ENCODE measurements at places on chromosomes 5 and 9. TPM values are rescaled to one million over a fixed set of nuclear protein-coding genes. Genes with fewer than 3 reads are reported as not detected.

DNA sequence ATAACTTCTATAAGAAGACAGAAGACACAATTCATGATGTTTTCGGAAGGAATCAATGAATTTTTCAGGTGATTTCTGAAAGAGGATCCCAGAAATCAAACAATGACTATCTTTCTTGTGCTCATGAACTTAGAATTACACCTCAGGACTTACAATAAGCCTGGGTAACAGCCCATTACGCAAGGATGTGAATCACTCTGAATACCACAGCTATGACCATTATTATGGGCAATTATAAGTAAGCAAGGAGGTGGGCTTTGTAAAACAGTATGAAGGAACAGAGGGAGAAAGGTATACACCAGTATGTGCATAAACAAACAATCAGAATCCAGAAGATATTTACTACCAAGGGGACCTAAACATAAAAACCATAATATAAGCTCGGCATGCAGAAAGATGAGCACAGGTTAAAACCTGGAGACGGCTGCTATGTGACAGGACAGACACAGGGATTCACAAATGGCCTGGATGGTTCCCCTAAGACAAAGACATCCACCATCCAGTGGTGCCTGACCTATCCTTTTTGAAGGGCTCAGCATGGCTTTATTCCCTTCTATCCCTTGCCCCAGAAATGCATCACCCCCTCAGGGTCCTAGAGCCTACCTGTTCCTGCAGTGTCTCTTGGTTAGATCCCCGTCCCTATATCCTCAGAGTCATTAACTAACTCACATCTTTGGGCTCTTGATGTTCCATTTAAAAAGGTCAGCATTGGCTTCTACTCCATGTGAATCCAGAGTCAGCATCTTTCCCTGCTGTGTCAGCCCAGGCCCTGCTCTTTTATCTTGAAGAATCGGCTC lies 21.8 kb upstream of the PPP2CA start:
- DNase-seq, result no peak

DNA sequence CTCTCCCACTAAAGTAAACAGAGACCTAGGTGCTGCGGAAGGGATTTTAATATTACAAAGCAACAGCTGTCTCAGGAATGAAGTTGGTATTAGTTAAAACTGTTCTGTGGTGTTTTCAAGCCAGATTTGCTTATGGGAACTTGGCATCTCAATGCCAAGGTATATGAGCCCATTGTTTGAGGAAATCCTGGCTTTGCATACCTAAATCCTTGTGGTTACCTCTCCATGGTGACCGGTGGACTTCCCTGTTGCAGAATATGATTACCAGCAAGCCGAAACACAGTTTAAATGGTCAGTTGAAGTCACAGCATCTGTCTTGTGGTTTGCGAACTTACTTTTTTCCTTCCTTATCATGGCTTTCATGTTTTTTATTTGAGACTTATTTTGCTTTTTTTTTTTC lies 62.3 kb upstream of the TXNDC8 start:
- no peak for DNase-seq

PNPLA7 gene
- polyA plus RNA-seq, result 3.9 TPM

SHLD3 gene
- polyA plus RNA-seq, result not detected

SLC46A2 gene
- not detected for polyA plus RNA-seq

GRCh38 chr5:83724935-83725334 lies 4.3 kb upstream of the HAPLN1 start:
- DNase-seq, result no peak

ELOVL7 gene
- polyA plus RNA-seq, result 0.29 TPM

DNA sequence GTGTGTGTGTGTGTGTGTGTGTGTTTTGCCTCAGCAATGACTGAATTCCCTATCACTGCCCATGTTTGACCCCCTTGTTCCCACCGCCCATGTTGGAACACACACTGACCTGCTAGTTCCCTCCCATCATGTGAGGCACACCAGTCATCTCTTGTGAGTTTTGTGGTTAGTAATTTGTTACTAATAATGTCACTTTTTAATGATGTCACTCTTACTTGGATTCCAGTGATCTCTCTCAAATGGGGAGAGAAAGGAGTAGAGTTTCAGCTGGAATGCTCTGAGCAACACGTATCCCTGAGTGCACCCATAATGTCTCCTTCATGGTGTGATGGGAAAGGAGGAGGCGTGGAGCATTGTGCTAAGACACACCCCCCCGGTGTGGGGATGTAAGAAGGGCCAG lies 172.6 kb downstream of the SH3GL2 start:
- DNase-seq, result no peak

C5orf46 gene
- polyA plus RNA-seq, result not detected

FBP2 gene
- polyA plus RNA-seq, result 77.1 TPM

OR1J2 gene
- not detected for polyA plus RNA-seq

DNA sequence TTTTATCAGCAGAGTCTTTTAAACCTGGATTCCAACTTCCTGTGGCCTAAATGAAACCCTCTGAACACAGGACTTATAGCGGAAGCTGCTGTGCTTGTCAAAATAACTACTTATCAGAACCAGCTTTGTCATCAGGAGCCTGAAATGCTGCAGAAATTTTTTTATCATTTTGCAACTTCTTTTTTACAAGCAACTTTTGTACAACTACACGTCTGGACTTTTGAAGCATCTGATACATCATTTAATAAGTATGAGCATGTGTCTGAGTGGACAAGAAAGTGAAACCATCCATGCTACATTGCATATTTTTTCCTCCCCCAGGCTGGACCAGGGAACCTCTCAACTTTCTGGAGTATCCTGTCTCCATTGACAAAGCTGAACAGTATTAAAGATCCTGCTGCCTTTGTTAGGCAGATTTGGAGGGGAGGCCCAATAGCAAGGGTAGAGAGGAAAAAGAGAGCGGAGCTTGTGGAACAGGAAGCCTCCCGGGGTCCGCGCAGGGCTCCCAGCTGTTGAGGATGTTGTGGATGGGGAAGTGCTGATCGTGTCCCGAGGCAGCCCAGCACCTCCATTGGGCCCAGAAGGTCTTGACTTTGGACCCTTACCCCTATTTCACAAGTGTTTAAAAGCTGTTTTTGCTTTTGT lies 196.6 kb downstream of the MSX2 start:
- DNase-seq, result no peak

GRM6 gene
- polyA plus RNA-seq, result 0.84 TPM

FRMPD1 gene
- 10.9 TPM for polyA plus RNA-seq

DNA sequence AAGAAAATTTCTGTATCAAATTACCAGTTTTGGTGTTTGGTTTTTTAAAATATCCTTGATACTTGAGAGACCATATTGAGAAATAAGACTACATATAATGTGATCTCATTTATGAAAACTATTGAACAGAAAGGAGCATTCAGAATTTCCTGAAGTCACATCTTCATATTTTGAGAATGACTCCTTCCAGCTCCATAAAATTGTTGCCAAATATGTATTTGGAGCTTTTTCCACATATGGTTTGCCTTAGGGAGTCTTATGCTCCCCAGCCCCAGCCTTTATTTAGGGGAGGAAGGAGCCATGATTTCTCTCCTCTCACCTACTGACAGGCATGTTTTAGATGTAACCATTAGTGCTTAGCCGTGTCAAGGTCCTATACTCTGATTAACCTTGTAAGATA lies 51.1 kb downstream of the GCNT1 start:
- no peak for DNase-seq

GTF3C5 gene
- polyA plus RNA-seq, result 40.1 TPM

SPINK4 gene
- polyA plus RNA-seq, result not detected

CDKN2AIPNL gene
- not detected for polyA plus RNA-seq

SH2D3C gene
- 20.7 TPM for polyA plus RNA-seq

GRCh38 chr9:131402073-131402472 lies 8.2 kb downstream of the PRRC2B start:
- no peak for DNase-seq

DNA sequence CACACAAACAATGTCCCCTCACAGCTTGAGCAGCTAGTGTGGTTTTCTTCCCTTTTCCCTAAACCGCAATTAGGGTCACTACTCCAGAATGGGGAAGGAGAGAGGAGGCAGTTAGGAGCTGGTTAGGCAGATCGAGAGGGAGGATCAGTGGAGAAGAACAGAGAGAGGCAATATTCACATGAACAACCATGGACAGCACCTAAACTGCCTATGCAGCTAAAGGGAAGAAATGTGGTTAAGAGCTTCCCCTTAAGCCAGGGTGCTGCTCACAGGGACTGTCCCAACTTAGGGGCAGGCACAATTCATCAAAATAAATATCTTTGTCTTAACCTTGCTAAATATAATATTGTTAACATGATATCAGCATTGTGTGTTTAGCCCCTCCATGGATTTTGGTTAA lies 359.3 kb upstream of the CDH18 start:
- no peak for DNase-seq

DNA sequence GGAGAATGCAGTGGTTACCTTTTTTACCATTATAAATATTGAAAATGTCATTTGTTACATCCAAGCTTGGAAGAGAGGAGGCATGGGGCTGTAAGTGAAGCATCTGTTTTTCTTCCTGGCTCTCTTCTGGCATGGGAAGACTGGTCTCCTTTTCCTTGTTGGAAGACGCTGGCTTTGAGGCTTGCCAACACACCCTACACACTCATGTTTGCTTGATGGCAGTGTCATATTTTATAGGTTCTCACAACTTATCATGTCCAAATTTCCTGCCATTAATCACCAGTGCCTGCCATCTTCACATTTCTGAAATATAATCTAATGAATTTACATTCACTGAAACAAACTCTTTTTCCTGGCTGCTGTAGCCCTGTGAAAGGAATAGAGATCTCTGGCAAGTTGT lies 252.9 kb downstream of the MAN2A1 start:
- DNase-seq, result peak; percentile 22

- DNase-seq, result no peak
Measured at GRCh38 chr5:154977409-154977808, 36.1 kb upstream of the KIF4B start.

- no peak for DNase-seq
Measured at GRCh38 chr9:28539434-28540070, 966.3 kb upstream of the C9orf72 start.

- no peak for DNase-seq
Measured at GRCh38 chr5:174999581-174999980, 275.2 kb downstream of the MSX2 start.

DMRT2 gene
- polyA plus RNA-seq, result 37.0 TPM

- no peak for DNase-seq
Measured at GRCh38 chr9:35852876-35853865, 17.0 kb downstream of the OR13J1 start.

DNA sequence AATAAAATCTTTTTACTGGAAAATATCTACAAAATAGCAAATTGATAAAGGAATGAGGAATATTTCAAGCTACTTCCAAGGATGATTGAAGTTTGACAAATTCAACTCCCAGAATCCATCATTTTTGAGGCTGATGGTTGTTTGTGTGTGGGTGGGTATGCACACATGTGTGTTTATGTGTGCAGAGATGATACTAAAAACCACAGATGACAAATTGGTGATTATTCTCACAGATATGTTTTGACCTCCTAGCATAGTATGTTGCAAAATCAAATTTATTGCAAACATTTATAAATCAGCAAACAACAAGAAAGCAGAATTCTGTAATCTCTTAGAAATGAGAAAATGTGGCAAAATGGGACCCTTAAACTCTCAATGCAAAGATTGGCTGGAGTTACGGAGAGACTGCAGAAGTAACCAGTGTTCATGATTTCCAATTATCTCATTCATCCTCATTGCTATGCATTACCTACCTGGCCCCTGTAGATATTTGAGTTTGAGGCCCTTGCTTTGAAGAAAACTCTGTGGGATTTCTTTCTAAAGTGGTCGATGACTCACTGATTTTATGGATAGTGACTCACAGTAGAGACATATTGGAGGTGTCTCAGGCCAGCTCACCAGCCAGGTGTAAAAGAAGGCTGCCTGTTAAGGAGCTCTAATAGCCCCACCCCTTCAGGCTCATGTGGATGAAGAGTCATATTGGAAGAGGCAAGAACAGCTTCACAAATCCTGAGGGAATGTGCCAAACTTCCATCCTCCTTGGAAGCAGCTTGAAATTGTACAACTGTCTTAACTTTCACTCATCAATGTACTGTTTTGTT lies 44.6 kb upstream of the TMC1 start:
- DNase-seq, result no peak

DND1 gene
- 0.27 TPM for polyA plus RNA-seq

DNA sequence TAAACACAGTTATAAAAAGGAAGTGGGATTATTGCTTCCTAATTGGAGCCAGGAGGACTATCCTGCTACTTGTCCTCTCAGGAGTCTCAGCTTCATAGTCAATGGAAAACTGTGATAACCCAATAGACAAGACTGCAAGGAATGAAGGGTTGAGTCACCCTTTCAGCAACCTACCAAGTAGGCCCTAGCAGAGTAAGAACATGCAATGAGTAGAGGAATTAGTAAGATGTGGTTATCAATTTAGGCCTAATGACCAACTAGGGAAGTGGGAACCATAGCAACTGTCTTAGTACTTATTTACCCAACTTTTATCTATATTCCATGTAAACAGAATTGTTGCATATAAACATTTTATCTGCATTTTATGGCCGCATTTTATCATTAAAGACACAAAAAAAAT lies 310.1 kb downstream of the RFX3 start:
- DNase-seq, result no peak

EFNA5 gene
- polyA plus RNA-seq, result 4.4 TPM

DNA sequence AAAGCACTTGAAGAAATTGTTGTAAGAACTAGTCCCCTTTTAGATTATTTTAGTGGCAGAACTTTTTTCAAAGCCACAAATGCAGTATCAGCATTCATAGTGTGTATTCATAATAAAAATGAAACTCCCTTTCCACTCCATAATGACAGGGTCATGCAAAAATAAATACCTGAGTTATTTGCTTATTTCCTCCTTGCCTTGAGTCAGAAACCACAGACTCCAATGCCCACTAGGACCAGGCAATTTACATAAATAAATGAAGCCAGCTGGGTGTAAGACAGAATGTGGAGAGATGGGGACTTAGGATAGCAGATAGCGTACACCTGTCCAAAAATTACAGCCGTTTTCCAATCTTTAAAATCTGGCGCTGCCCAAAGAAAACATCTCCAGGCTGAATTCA lies 417.8 kb downstream of the TMEM161B start:
- no peak for DNase-seq

GRCh38 chr9:123523001-123523400 lies 167.0 kb downstream of the CRB2 start:
- DNase-seq, result no peak

DNA sequence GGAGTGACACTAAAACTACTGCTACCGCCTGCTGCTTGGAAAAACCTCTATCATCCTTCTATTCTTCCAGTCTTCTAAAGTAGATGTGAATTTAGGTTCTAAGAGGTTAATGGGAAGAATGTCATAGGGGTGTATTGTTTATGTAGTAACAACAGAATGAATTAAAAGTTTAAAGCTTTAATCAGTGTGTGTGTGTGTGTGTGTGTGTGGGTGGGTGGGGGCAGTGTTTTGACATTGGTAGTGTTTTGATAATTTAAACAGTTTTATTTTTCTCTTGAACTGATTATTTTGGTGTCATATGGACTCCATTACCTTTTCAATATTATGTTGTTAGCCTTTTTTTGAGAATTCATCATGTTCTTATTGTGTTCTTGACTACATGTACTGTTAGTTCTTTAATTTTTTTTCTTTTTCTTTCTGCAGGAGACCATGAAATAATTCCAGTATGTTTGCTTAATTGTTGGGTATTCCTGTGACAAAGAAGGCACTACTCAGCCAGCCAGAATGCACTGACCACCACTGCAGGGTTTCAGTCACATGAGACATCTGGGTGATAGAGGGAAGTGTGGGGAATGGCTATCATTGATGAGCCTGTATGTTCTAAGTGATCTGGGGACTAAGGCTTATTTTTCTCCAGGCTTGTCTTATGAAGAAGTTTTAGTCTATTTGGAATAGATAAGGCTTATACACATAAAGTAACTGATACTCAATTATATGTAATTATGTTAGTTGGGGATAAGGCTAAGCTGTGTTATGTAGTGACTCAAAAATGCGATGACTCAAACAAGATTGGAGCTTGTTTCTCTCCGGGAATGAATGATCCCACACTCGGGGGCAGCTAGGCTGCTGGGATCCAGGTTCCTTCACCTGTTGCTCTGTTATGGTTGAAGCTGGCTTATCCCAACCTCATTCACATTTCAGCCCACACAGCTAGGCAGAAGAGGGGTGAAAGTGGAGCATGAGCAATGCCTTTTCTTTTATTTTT lies 50.2 kb upstream of the ACTBL2 start:
- DNase-seq, result no peak
